Activated CD4-positive, CD25-positive, alpha-beta regulatory T cell (primary cell): ENCODE measurements at places on chromosomes 5 and 9.

DNA sequence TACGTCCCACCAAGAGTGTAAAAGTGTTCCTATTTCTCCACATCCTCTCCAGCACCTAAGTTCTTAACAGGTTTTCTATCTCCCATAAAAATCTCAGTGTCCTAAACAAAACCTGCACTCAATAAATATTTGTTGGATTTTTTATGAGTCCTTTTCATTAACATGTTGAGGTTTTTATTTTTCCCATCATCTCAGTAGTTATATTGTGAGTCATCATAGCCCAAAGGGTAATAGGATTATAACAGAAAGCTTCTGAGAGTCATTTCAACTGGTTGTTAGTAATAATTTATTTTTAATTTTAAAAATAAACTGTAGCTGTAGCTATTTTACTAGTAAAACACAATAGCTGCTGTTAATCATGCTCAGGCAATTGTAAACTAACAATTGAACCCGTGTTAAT, 331.6 kb upstream of the SLC30A5 start:
- DNase-seq = no peak

GRCh38 chr5:72394688-72395087, 74.5 kb downstream of the PTCD2 start:
- DNase-seq = no peak

DNA sequence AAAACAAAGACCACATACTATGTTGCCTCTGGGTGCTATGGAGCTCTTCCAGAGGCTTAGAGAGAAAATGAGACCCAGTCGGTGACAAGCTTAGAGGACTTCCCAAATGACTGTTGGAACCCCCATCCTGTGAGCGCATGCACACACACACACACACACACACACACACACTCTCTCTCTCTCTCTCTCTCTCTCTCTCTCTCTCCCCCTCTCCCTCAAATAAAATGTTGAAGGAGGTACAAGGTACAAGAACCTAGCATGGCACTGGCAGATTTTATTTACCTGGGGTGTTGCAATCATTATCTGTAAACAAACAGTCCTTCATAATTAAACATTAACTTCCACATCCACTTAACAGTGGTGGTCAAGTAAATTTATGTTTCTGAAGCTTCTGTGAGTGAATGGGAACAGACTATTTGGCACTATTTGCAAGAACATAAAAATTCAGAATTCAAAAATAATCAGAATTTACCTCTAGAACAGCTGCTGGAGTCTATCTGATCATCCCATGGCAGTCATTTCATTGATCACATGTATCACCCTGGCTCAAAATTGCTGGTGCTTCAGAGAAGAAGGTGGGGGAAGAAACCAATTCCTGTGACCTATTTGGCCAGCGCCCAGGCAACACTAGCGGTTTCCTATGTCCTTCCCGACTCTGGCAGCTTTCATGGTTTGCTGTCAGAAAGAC, 24.9 kb downstream of the TRPM3 start:
- no peak for DNase-seq

DNA sequence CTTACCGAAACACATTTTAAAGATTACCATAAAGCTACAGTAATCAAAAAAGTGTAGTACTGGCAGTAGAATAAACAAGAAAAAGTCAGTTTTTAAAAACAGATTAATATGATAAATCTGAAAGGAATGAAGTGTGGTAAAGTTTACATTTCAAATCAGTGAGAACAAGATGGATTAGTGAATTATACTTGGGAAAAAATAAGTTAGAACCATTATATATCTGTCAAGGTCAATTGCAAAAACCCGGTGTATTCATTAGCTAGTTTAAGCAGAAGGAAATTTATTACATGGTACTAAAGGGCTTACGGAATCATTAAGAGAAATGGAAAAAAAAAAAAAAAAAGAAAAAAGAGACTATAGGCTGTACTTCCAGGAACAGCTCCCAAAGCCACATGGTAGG, 164.3 kb downstream of the MUSK start:
- DNase-seq = no peak

DNA sequence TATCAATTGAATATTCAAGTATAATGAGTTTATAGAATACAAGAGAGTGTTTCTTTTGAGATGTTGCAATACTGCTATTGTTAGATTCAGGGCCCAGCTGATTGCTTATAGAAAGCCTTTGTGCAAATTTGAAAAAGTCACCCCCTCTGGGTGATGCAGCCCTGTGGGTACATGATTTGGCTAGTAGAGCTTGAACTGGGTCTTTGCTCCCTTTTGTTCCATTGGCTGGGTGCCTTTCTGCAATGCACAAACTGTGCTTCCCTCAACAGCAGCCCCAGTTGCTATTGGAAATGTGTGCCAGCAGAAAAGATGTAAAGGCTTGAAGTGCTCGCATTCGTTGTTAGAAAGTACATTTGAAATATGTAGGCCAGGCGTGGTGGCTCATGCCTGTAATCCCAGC, 61.8 kb upstream of the CEMIP2 start:
- no peak for DNase-seq

GRCh38 chr9:7338586-7339281, 460.8 kb downstream of the DMAC1 start:
- DNase-seq = no peak

- no peak for DNase-seq
These were observed 102.5 kb downstream of the TLE4 start for GRCh38 chr9:79674052-79674777.

DNA sequence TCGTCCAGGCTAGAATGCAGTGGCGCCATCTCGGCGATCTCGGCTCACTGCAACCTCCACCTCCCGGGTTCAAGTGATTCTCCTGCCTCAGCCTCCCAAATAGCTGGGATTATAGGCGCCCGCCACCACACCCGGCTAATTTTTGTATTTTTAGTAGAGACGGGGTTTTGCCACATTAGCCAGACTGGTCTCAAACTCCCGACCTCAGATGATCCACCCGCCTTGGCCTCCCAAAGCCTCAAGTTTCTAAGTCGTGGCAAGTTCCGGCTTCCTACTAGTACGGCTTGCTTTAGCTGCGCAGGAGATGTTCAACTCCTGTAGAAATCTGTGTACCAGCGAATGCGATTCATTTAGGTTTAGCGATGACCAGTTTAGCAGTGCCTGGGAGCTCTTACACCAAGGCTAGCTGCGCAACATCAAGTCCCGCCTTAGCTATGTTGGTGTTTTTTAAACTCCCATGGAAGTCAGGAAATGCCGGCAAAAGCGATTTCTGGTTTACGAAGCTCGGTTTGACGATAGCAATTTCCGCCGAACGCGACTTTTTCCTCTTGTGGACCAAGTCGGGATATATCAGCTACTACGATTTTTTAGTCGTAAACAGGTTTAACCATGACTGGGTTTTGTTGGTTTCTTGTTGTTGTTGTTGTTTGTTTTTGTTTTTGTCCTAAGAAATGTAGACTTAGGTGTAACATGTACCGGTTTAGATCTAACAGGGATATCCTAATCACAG, 46.4 kb downstream of the ANXA2R start:
- no peak for DNase-seq

DNA sequence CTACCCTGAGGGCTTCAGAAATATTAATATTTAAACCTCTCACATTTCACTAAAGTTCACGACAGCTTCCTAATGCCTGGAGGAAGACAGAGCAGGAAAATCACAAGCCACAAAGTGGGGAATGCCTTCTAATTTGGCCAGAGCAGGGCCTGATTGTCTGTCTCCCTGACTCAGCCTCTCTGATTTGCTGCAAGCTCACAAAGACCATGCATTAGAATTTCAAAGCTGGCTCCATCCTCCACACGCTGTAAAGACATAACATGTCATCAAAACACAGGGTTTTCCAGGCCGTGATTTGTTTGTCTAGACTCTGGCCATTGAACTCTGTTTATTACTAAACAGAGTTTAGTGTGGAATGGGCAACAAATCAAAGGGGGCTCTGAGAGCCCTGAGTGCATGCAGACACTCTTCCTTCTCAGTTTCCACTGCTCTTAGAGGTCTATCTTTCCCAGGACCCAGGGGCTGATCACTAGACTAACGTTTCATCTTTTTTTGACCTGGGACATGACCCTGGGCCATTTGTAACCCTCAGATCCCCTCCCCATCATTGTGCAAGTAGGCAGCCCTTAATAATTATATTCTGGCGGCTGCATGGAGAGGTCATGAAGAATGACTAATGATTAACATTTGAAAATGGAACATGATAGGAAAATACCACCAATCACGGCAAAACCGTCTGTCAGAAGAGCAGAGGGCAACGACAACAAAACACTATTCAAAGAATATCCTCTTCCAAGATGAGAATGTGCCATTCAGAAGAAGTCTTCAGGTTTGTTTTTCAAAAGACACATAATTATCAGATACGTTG, 140.2 kb downstream of the ENC1 start:
- DNase-seq = no peak

DNA sequence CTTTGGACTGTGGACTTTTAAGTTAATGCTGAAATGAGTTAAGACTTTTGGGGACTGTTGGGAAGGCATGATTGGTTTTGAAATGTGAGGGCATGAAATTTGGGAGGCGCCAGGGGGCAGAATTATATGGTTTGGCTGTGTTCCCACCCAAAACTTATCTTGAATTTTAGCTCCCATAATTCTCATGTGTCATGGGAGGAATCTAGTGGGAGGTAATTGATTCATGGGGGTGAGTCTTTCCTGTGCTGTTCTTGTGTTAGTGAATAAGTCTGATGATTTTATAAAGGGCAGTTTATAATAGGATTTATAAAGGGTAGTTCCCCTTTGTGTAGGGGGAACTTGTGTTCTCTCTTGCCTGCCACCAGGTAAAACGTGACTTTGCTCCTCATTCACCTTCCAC, 235.5 kb upstream of the CDH18 start:
- DNase-seq = no peak

DNA sequence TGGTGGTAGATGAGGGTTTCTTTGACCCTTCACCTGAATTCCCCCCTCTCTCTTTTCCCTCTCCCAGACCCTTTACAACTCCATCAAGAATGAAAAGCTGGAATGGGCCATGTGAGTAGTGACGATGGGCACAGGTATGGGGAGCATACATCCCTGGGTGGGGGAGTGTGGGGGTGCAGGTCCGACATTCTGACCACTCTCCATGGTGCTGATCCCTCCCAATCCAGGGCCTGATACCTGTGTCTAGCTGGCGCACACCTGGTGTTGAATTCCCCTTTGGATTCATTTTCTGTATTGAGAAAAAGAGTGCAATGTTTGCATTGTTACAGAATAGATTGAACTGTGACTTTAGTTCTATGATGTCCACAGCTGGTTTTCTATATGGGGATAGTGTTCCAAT, 40.0 kb downstream of the PSD2 start:
- DNase-seq = no peak

DNA sequence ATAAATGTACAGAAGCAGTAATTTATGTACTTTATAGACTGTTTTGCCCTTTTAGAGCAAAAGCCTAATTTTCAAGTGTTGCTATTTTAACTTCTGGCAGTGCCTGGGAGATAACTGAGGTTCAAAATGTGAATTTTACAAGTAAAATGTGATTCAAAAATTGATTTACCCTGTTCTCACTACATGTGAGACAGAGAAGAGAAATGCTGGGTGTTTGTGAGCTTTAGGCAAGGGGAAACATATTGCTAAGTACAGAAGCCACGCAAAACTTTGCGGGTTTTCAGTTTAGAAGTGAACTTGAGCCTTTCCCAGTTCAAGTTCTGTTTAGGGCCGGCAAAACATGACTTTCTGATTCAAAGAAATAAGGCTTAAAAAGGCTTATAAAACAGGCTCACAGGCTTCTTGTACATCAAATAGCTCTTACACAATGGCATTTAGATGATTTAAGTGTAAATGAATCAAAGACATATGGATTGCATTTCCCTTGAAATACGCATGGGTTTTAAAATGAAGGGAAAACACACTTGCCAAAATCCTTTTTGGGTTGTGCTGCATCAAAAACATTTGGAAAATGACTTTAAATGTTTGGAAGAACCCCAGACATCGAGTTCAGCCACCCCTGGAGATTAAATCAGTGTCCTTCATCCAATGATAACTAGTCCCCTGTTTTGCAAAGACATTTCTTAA, 370.8 kb upstream of the MEF2C start:
- no peak for DNase-seq

- DNase-seq = no peak
These were observed 65.3 kb downstream of the OLFM1 start for GRCh38 chr9:135152614-135153334.
